ENCODE measurements at places on chromosomes 5 and 9.

DNA sequence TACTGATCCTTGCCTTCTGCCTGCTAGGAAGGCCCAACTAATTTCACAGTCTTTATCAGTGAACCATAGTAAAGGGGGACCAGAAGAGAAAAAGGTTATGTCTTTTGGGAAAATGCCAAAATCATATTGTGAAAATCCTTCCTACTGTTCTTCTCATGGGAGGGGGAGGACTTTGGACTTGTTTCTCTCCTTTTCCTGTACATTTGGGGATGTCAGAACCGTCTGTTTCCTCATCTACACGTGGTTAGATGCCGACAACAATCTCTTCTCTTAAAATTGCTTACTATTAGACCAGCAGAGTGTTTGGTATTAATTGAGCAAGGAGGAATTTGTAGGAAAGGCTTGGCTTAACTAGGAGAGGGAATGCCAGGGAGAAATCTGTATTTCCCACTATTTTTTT, 77.2 kb downstream of the TMC1 start:
- DNase-seq = no peak

- peak; percentile 83 for DNase-seq
These were observed 3.9 kb downstream of the TEX53 start for GRCh38 chr9:114653556-114654159.

GRCh38 chr9:122860319-122861142, 32.1 kb upstream of the PDCL start:
- DNase-seq = no peak

DNA sequence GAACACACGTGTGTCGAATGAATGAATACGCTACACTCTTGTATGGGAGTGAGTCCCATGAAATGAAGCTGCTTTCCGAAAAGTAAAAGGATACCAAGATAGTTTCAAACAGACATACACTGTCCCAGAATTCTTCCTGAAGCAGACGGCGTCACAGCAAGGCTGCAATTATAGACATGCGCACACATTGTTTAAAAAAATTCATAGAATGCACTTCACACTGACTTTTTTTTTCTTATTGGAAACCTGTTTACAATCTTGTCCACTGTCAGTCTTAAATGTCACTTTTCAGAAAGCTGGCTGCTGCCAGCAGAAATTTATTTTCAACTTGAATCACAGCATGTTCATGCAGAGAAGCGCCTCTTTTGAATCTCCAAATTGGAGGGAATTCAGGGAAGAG, 124.8 kb downstream of the CRB2 start:
- DNase-seq = no peak

DNA sequence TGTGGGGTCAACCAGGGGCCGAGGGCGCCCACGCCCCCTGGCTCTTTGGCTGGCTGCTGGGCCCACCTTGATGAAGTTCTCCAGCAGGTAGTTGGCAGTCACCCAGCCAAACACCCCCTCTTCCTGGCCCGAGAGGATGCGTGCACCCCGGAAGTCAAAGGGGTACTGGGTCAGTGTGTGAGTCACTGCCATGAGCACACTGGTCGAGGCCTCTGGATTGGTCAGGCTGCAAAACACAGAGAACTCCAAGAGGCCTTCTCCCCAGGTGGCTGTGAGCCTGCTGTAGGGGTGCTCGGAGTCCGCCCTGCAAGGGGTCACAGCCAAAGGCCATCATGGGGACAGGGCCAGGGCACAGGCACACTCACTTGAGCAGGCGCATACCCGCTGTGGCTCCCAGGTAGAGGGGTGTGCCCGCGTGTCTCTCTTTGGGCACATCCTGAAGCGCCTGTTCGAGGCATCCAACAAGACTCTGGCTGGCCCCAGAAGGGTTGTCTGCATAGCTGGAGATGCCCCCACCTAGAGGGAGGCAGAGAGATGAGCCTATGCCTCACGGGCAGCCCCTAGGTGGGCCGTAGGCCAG, 2.6 kb downstream of the ENTPD2 start:
- DNase-seq = no peak

GRCh38 chr9:2354216-2354615, 267.4 kb upstream of the VLDLR start:
- no peak for DNase-seq
